Fibroblast of upper back skin (primary cell): ENCODE measurements at places on chromosomes 7 and 10.

DNA sequence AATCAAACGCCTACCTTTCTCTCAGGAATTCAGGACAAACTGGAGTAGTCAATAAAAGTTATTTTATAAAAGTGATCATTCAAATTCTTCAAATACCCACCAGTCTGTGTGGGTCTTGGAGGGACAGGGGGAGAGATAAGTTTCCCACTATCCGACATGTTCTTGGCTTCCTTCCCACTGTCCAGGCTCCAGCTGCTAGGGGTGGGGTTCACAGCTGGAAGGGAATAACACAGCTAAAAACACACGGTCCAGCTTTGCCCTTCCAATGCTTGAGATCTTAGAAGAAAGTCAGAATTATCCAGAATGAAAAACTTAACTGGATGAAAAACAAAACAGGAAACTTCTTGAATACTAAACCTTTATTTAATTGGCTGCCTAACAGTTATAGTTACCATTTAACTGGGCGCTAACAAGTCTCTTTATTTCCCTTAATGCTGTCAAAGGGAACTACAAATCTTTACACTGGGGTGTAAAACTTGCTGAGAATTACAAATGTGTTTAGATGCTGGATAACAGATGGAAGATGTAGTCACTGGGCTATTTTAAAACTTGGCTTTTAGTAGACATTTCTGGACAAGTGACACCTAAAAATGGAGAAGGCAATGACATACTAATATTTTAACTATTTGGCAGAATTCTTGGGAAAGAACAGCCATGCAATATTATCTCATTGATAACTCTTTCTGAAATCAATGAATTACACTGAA, 172.8 kb upstream of the IMMP2L start:
- DNase-seq = no peak

GRCh38 chr7:55526770-55527169, 45.5 kb downstream of the VOPP1 start:
- DNase-seq = no peak

- DNase-seq = no peak
Measured at GRCh38 chr10:43327171-43327570, 44.3 kb upstream of the FXYD4 start.

DNA sequence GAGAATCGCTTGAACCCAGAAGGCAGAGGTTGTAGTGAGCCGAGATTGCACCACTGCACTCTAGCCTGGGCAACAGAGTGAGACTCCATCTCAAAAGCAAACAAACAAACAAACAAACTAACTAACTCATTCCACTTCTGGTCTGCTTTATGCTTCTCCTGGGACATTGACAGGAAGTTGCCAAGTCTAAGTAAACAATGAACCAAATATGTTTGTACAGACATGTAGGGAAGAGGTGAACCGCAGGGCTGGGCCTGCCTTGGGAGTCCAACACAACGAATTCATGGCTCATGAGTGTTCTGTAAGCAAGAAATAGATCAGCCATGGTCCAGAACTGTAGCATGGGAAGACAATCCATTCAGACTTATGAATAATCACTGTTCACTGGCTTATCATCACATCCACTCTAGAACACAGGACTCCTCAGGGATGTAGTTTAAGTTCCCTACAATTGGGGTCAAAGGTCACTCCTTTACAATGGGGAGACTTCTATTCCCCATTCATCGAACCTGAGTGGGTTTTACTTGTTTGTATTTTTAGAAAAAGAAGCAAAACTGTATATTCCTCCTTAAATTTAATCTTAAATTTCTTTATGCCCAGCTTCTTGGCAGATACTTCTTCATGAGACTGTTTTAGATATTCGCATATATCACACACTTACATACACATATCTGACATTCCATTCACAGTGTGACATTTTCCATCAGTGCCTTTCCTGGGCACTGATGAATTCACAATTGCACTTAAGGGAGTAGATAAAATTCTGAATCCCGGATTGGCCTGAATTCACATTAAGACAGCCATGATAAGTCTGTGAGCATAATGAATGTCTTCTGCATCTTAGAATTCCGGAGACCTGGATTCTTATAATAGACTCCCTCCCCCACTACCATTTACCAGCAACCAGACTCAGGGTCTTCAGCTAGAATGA, 159.1 kb upstream of the EEPD1 start:
- DNase-seq = peak; percentile 28

DNA sequence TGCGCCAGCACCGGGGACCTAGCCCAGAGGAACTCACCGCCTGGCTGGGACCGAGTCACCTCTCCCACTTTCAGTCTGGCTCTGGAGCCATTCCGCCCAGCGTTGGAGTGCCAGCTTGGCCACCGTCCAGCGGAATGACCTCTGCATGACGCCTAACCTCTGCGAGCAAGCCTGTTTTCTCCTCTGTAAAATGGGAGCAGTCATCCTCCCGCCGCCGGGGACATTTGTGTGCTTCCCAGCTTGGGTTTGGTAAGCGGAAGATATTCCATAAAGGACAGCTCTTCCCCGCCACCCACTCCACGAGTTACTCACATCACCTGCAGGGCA, 1.3 kb upstream of the ZCCHC24 start:
- no peak for DNase-seq

- no peak for DNase-seq
Measured at GRCh38 chr7:29651477-29651876, 87.8 kb downstream of the PRR15 start.

DNA sequence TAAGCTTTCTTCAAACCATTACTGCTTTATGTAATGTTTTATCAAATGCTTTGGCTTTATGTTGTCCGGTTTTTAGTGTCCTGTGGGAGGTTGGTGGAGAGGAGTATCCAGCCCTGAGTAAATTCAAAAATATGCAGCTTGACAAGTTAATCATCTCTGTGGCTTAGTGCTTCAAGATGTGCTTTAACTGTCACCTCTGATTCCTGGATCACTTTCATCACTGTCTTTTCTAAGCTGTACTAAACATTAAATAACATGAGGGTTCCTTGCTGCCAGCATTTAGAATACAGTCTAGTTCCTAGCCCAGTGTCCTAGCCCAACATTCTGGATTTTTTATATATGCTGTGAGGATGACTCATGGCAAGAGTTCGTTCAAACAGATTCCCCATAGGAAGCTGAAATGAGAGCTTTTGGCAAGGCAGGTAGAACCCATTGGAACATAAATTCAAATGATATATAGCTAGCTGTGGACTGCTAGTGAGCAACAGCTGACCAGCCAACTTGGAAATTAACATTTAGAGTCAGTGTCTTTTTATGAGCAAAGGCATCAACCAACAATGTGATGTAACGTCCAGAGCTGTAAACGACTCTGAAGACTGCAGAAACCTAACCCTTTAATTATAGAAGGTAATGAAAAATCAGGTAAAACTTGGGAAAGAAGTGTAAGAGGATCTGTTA, 80.6 kb upstream of the OIT3 start:
- peak; percentile 97 for DNase-seq

DNA sequence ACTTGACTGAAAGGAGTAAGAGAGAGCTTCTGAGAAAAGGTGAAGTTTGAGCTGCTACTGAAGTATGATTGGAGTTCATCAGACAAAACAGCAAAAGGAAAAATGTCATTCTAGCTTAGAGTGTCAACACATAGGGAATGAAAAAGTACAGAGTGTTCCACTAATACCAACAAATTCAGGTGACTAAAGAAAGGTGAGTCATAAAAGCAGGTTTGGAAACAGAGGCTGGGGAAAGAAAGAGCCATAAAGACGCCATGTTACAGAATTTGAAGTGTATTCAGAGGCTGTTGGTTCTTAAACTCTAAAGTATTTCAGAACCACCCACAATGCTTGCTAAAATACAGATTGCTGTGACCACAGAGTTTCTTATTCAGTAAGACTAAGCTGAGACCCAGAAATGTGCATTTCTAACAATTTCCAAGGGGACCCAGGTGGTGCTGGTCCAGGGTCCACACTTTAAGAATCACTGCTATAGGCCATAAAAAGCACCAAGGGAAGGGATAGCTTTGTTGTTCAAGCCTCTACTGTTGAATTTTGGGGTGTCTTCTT, 143.1 kb downstream of the ELAPOR2 start:
- DNase-seq = no peak

DNA sequence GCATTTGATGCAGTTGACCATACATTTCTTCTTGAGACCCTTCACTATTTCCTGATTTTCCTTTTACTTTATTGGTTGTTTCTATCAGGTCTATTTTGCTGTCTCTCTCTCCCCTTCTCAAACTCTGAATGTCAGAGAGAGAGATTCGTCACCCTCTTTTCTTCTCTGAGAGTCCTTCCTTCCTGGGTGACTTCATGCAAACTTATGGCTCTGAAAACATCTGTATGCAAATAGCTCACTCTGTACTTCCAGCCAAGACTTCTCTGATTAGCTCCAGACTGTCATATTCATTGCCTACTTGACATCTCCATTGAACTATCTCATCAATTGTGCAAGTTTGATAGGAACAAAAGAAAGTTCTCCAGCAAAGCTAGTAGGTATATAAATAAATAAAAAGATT, 191.7 kb upstream of the KLF6 start:
- DNase-seq = no peak
